ENCODE measurements at places on chromosomes 13 and 19. TPM values are rescaled to one million over a fixed set of nuclear protein-coding genes. Genes with fewer than 3 reads are reported as not detected.

- no peak for DNase-seq
Measured at GRCh38 chr13:36801035-36801434, 18.0 kb upstream of the RFXAP start.

GRCh38 chr13:95155504-95155903 lies 145.7 kb downstream of the ABCC4 start:
- DNase-seq: no peak

DNA sequence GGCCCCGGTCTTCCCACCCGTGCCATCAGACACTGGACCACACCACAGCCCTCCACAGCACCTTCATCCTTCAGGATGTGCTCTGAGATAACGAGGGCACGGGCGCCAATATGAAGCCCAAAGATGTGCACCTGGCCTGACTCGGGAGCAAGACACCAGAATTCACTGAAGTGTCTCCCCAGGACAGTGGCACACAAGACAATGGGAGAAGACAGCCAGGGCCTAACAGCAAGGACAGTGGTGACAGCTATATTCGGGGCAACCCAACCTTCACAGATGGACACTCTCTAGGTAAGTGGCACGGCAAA lies 7.2 kb downstream of the DDX39A start:
- DNase-seq: no peak

Gene ZNF284
- 6.0 TPM for polyA plus RNA-seq

Gene GRIK5
- 30.5 TPM for polyA plus RNA-seq

Gene CNMD
- polyA plus RNA-seq: 1.4 TPM

Gene HCN2
- 0.30 TPM for polyA plus RNA-seq

Gene ZNF324
- 10.0 TPM for polyA plus RNA-seq

Gene LILRB2
- polyA plus RNA-seq: 0.95 TPM

Gene KLK10
- 0.36 TPM for polyA plus RNA-seq

Gene TIMM29
- 33.3 TPM for polyA plus RNA-seq

Gene GTPBP3
- polyA plus RNA-seq: 39.2 TPM

Gene BRME1
- polyA plus RNA-seq: 6.3 TPM

Data from renal pelvis (tissue), 12 donors.